Activated CD8-positive, alpha-beta T cell treated with anti-CD3 and anti-CD28 coated beads, Interleukin-2, amount 10 ng/mL, durations not matched to agents 7 days and 5 days (primary cell): ENCODE measurements at places on chromosomes 6 and 20.

- no peak for DNase-seq
These were observed 6.1 kb downstream of the GLP1R start for GRCh38 chr6:39054577-39055142.

GRCh38 chr6:786946-787763 lies 94.2 kb upstream of the EXOC2 start:
- no peak for DNase-seq

- no peak for DNase-seq
These were observed 272.8 kb upstream of the TBX18 start for GRCh38 chr6:85037221-85037620.

DNA sequence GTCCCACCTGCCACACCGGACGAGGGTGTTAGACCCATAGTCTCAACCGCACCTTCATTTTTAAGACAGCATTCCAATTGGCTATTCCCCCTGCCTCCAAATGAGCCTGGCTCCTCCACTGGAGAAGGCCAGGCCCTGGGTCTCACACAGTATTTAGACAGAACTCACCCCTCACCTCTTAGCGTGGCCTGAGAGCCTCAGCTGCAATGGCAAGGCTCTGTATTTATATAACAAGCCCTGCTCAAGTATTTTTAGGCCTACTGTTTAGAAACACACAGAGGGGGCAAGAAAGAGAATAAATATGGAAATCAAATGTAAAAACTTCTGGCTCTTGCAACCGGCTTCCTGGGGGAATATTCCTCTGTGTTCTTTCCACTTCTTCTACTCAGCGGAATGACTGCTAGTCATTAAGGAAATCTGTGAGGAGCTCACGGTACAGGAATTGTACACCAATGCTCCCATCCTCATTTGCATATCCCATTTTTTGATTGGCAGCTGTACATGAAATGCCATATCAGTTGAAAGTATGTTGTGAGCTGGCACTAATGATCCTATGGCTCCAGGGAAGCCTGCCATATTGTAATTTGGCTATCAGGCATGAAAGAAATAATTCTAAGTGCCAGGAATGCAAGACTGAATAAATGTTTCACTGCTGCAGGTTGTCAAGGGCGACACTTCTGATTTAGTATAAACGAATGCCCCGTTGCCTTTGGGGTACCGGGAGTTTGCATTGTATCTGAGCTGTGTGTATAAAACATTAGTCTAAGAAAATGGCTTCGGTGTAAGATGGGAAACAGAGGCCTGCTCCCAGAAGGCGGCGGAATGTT lies 207.5 kb downstream of the ZNF217 start:
- DNase-seq: no peak

- no peak for DNase-seq
These were observed 230.9 kb upstream of the CITED2 start for GRCh38 chr6:139605350-139605749.

DNA sequence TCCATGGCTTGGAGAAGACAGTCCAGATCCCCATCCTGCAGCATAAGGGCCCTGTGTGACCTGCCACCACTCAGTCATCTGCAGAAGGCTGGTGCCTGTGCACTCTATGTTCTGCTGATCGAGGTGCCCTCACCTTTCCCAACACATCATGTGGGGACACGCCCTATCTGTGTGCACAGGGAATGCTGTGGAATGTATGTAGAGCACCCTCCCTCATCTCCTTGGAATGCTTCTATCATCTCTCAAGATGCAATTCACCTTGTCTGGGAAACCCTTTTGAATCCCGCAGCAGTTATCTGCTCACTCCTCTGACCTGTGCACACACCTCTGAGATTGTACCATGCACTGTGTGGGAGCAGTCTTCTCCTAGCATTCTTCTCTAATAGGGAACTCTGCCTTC lies 207.2 kb upstream of the SSTR4 start:
- DNase-seq: no peak

DNA sequence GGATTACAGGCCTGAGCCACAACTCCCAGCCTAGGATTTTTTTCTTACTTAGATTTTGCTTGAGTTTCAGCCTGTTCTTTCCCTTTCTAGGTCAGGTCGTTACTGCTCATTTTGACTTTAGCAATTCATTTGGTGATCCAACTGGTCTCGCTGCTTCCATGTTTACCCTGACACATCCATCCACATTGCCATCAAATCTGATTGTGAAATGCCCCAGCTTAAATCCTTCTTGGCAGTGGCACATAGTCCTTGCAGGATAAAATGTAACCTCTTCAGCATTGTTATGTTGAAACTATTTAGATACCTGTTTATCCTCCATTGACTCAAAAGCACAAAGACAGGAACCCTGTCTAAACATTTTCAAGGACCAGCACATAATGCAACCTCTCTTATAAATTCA lies 77.2 kb downstream of the DNAH8 start:
- DNase-seq: no peak
